ENCODE measurements at places on chromosomes 3 and 15.

DNA sequence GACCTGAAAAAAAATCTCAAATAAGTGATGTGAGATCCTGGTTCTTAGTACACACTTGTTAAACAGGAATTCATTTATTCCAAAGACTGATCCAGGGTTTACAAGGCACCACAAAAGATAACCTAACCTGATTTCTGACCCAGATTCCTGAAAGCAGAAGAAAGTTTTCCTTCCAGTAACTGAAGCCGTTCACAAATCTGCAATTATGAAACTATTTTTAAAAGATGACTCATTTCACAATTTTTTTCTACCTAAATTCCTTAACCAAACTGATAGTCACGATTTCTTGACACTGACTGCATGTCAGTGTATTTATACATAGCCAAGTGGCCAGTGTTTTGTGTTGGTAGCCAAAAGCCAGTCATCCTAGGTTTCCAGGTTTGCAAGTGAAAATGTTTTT, 17.1 kb downstream of the SLC9A9 start:
- no peak for DNase-seq

- DNase-seq = no peak
These were observed 211.5 kb downstream of the RORA start for GRCh38 chr15:61017627-61018026.

DNA sequence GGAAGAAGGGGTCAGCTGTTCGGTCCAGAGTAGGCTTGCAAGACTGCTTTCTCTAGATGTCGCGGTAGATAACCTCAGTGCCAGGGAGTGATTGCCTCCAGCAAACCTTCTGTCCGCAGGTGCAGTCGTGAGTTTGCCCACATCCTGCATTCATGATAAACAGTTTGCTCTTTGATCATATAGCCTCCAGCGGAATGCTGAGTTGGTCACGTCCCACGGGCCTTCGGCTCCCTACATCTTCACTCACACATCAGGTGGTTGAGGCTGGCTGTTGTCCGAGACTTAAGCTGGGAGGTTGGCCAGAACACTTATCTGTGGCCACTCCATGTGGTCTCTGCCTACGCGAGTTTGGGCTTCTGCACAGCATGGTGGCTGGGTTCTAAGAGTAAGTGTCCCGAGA, 62.1 kb upstream of the NR2C2 start:
- DNase-seq = no peak

DNA sequence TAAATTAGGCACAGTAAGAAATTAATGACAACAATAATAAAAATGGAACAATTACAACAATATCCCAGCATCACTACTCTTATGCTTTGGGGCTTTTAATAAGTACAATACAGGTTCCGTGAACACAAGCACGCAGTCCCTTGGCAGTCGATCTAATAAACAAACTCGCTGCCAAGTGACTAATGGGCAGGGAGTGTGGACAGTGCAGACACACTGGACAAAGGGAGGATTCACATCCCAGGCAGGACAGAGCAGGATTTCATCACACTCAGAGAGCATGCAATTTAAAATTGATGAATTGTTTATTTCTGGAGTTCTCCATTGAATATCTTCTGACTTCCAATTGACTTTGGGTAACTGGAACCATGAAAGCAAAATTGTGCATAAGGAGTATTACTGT, 524.1 kb upstream of the CFAP20DC start:
- no peak for DNase-seq

- DNase-seq = no peak
These were observed 105.9 kb downstream of the B3GALNT1 start for GRCh38 chr3:160999274-160999673.

GRCh38 chr3:16334909-16335308, 69.9 kb downstream of the OXNAD1 start:
- no peak for DNase-seq
